WTC11 (cell line): ENCODE measurements at places on chromosomes 2 and 18. TPM values are rescaled to one million over a fixed set of nuclear protein-coding genes. Genes with fewer than 3 reads are reported as not detected.

SERPINB7 gene
- not detected in 3 replicates for total RNA-seq

ASB18 gene
- total RNA-seq = not detected in 3 replicates

BCL2 gene
- 2.2 to 2.6 TPM (median 2.3 TPM) in 3 replicates for total RNA-seq

PRKCE gene
- 3.1 to 5.8 TPM (median 3.8 TPM) in 3 replicates for total RNA-seq

COLEC12 gene
- total RNA-seq = 0.39 to 0.55 TPM (median 0.48 TPM) in 3 replicates

CIB4 gene
- total RNA-seq = not detected in 3 replicates

ITPRIPL1 gene
- 11.7 to 17.3 TPM (median 13.7 TPM) in 3 replicates for total RNA-seq

LRRC30 gene
- not detected in 3 replicates for total RNA-seq

TUBB8B gene
- total RNA-seq = 0.94 to 1.6 TPM (median 1.2 TPM) in 3 replicates

PIK3C3 gene
- total RNA-seq = 38.7 to 48.9 TPM (median 40.4 TPM) in 3 replicates

CNRIP1 gene
- 1.3 to 1.6 TPM (median 1.4 TPM) in 3 replicates for total RNA-seq

GRCh38 chr2:236180831-236181453 lies 12.8 kb upstream of the GBX2 start:
- DNase-seq = peak; percentile 78

- DNase-seq = peak; percentile 51
Observed at GRCh38 chr2:127106457-127106990, 430 bp downstream of the BIN1 start.

DNA sequence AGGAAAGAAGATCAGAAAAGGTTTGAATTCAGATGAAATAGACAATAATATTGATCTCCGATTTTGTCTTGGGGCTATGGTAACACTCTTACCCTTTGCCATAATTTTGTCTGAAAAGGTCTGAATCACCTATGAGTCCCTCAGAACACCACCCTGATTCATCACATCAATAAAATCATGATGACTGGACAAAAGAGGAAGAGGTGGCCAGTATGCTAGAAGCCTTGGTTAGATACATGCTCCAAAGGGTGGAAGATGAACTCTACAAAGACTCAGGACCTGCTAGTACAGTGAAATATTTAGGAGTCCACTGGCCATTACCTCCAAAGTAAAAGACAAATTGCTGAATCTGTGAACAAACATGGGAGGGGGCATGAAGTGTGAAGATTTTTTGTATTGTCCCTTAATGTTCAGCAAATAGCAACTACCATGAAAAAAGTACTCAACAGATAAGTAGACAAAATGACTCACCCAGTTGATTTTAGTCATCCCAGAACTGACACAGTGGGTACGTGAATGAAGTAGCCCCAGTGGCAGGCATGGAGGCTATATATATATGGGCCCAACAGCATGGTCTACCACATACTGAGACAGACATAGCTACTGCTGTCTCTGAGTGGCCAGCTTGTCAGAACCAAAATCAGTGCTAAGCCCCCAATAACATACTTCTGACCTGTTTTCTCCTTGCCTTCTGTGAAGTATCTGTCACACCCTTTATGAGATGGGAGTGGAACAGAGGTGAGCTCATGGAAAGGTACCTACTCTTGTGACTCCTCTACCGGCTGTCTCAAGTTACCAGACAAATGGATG lies 36.5 kb upstream of the GLS start:
- DNase-seq = no peak

DNA sequence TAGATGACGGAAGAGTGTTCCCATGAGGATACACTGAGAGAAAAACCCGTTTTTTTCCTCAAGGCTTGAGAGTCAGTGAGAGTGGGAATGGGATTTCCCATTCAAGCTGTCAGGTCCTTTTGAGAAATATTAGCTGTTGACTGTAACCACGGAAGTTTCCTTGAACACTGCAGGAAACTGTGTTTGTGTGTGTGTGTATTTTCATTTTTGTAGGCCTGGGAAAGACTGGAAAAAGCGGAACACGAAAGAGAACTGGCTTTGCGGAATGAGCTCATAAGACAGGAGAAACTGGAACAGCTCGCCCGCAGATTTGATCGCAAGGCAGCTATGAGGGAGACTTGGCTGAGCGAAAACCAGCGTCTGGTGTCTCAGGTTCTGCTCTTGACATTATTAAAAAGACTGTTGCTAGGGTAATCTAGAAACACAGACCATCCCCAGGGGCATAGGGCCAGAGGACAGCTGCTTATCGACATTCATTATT lies 98.8 kb upstream of the EML6 start:
- no peak for DNase-seq

DNA sequence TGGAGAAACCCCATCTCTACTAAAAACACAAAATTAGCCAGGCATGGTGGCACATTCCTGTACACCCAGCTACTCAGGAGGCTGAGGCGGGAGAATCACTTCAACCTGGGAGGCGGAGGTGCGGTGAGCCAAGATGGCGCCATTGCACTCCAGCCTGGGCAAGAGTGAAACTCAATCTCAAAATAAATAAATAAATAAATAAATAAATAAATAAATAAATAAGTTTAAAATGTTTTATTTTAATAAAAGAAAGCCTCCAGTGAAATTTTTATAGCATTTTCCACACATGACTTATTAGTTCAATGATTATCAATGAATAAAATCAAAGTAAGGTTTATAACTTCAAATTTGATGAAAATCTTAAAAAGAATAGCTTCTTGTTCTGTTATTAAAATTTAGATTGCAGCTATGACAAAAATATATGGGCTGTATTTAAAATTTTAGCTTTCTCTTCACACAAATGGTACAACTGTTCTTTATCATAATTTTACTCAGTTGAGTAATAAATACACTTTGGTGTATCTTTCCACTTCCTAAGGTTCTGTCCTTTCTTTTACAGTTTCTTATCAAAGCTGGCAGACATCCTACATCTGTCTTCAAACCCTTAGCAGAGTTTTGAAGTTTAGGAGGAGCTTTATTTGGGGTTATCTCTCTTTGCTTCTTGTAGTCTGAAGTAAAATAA lies 78.4 kb upstream of the ZSWIM2 start:
- DNase-seq = no peak

GRCh38 chr2:191218292-191218898 lies 26.8 kb upstream of the MYO1B start:
- peak; percentile 73 for DNase-seq

DNA sequence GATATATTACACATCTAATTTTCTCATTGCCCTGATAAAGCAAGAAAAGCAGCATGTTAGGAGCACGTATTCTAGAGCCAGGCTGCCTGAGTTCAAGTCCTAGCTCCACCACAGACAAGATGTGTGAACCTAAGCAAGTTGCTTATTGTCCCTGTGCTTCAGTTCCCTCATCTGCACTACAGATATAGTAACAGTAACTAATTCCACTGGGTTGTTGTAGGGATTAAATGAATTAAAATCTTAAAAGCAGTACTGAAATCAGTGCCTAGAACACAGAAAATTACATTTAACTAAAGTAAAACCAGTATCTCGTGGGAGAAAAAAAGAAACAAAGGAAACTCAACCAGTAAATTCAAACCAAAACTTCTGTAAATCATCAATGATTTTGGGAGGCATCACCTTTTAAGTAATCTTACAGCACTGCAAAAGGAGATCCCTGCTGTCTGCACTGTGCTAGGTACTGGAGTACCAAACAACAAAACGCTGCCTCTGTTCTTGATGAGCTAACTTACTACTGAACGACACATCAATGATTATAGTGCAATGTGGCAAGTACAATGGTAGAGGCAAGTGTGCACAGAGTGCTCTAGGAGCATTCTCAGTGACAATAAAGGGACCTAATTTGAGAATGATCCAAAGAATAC lies 7.9 kb downstream of the MAP3K2 start:
- DNase-seq = no peak

DNA sequence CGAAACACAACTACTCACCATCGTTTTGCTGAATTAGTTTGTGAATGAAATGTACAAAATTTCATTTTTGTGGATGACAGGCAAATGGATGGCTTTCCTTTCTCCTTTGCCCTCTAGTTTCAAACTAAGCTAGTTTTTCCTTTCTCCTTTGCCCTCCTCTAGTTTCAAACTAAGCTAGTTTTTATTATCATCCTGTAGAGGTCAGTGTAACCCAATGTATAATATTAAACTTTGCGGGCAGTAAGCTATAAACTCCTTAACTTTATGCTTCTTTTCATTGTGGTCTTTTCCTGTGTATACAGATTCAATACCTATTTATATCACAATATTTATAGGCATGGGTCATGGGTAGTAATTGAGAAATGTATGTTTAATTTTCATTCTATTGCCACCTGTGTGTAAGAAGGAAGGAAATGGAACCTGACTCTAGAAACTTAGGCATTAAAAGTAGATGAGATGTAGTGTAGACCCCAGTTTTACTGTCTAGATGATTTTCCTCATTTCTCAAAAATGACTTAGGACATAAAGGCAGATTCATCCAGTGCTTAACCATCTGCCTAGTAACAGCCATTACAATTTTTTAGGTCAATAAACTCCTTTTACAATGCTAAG lies 58.1 kb downstream of the MAP3K19 start:
- DNase-seq = no peak

DNA sequence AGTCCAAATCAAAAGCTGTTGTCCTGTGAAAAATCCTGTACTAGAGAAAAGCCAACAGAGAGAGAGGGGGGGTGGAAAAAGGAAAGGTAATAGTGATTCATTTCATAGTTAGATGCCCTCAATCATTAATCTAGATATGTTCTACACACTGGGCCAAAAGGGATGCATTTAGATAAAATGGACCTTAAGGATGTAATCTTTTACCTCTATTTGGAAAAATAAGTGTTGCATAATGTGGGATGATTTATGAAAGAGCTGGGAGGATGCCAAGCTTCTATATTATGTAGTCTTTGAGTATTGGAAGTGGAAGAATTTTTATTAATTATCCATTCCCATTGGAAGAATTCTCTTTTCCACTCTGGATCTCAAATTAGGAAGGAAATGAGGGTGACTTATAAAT lies 480.5 kb upstream of the ZEB2 start:
- no peak for DNase-seq

DNA sequence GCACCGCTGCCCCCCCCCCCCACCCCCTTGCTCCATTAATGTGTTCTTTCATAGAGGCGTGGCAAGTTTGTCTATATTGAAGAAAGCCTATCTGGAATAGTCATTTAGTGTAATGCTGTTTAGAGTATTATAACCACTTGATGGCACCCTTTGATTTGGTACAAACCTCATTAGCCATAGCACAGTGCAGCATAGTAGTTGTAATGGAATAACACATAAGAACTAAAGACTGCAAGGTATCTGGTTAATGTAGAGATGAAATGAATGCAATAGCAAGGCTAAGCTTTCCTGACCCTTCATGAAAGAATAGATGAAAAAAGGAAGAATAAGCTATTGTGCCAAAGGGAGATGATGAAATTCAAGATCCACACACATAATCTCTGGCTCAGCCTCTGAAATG lies 81.9 kb downstream of the EHBP1 start:
- DNase-seq = no peak

- no peak for DNase-seq
Observed at GRCh38 chr2:31694444-31694843, 113.7 kb upstream of the SRD5A2 start.

GRCh38 chr2:7620255-7620654 lies 703.0 kb downstream of the RNF144A start:
- DNase-seq = no peak

- no peak for DNase-seq
Observed at GRCh38 chr2:173741759-173742158, 223.4 kb downstream of the SP3 start.

- no peak for DNase-seq
Observed at GRCh38 chr2:142974288-142975024, 97.0 kb downstream of the KYNU start.

- DNase-seq = no peak
Observed at GRCh38 chr2:231710799-231711676, 2.7 kb downstream of the PTMA start.

GRCh38 chr2:238166391-238167343 lies 7.9 kb downstream of the ERFE start:
- DNase-seq = no peak

- DNase-seq = no peak
Observed at GRCh38 chr2:129056309-129056958, 737.8 kb upstream of the HS6ST1 start.

DNA sequence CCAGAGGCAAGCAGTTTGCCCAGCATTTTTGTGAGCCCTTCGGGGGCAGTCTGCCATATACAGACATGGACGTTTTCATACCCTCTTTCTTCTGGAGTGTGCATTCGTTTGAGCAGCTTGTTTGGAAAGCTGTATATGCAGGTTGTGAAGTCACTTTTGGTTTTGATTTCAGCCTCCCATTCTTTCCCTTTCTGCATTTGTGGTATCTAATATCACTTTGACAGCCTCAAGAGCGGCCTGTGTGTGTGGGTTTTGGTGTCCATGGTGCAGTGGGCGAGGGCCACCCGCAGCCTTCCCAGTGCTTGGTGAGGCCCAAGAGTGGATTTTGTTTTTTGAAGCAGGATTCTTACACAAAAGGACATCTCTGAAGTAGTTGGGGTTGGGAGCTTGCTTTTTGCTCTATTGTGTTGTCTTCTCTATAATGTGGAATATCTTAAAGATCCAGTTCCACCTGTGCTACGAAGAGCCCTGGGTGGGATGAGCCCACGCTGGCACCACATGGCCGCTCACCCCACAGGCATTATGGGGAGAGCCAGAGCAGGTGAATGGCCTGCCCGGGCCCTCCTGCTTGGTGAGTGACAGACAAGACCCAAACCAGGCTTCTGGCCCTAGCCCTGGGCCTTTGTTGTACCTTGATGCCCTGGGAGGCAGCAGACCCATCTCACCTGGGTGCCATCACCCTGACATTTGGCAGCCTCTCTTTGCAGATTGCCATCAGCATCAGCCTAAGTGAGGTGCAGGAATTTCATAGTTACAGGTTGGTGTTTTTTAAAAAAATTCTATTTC lies 29.5 kb downstream of the INPP4A start:
- no peak for DNase-seq

DNA sequence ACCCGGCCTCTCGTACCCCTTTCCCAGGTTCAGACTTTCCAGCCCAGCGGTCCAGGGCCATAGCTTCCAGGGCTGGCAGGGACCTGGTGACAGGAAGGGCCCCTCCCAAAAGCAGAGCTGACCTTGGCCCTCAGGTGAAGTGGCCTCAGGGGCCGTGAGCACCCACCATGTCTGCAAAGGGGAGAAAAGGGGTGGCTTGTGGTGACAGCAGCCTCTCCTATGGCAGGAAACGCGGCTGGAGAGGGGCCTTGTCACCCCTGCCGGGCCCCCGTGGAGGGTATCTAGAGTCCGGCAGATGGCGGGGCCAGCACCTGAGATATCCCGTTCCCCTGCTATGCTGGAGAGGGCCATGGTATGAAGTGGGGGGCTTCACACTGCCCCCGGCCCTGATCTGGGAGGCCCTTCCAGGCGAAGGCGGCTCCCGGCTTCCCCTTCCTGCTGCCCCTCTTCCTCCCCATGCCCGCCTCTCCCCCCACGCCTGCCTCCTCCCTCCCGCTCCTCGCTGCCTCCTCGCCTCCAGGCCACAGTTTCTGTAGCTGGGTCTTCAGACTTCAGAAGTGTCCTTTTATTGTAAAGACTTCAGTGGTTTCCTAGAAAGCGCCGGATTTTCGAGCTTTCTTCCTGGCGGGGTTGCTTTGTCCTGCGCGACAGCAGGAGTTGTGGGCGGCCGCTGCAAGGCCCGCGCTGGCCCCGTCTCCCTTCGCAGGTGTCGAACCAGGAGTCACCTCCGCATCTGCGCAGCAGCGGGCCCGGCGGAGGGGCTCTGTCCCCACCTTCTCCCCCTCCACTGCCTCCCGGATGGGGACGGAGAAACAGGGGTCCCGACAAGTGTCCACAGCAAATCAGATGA lies 240.5 kb upstream of the MYT1L start:
- DNase-seq = no peak
